ENCODE measurements at places on chromosomes 12 and 14. TPM values are rescaled to one million over a fixed set of nuclear protein-coding genes. Genes with fewer than 3 reads are reported as not detected.

DNA sequence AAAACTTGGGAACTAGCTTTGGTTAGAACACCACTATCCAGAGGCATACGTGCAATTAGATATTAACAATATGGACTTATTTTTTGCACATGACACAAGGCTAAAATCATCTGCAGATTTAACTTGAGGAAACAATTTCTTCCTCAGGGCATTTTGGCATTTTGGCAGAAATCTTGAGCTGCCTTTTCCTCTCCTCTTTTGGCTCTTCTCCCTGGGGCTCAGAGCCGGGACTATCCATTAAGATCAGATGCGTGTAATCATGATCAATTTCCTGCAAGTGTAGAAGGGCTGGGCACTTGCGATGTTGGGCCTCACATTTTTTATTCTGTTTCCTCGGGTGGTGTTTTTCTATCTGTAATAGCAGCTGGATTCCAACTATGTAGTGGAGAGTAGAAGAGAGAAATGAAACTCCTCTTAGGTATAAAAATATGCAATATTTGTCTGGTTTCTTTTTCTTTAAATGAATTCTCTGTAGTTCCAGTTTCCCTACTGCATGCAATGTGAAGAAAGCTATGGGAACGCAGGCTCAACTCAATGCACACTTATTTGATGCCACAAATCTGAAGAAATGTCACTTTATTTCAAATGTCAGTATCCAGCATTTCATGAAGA, 1010.8 kb downstream of the FLRT2 start:
- peak overlapping the region; percentile 36 for H3K4me3 ChIP-seq
- H3K36me3 ChIP-seq = no peaks in the 10 kb centered on the region
- peaks cover 48% of the 10 kb centered on the region for H3K4me1 ChIP-seq
- peak overlapping the region; percentile 82 for H3K27ac ChIP-seq

DNA sequence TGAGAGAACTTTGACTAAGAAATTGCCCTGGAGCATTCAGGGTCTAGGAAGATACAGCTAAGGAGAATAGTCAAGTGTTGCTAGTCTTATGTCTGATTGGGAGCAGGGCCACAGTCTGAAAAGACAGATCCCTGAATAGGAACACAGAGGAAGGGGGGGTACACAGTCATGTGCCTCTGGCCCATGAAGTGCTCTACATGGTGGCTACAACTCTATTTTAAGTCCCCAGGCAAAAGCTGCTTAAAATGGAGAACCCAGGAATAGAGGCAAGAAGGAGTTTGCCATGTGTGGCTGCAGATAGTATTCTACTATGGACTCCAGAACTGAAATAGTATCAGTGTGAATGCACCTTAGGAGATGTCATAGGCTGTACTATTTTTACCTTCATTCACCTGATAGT, 118.0 kb upstream of the NPAS3 start:
- H3K36me3 ChIP-seq = no peaks in the 10 kb centered on the region
- H3K27ac ChIP-seq = peak overlapping the region; percentile 51
- peaks cover 44% of the 10 kb centered on the region for H3K4me1 ChIP-seq
- H3K27me3 ChIP-seq = peaks cover 2% of the 10 kb centered on the region
- no peak for DNase-seq

DNA sequence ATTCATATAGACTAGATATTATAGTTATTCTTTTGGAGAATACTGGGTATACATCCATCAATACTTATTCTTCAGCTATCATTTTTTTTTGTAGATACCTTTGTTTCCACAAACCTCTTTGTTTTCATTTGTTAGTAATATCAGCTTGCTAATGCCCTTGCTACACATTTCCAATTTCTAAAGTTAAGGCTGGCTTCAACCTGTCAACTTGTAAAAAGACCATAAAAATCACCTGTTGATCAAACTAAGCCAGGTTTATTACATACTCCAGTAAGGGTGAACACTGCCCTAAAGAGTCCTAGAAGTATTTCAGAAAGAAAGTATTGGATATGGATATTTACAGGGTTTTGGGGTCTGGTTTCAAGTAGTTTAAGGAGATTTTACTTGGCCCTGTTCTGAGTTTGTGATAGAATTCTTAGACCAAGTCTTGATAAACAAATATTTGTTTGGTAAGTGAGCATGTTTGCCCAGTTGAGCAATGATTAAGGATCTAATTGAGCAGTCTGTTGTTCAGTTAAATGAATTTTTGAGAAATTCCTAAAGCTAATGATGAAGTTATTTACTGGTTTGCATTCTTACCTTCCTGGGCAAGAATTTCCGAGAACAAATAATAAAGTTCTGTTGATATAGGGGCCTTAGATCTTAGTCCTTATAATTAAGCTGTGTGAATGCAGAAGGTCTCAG, 52.8 kb upstream of the LRTM2 start:
- no peaks in the 10 kb centered on the region for H3K27me3 ChIP-seq
- H3K27ac ChIP-seq = no peak overlapping the region
- no peak overlapping the region for H3K4me3 ChIP-seq
- H3K4me1 ChIP-seq = peaks cover 34% of the 10 kb centered on the region

DNA sequence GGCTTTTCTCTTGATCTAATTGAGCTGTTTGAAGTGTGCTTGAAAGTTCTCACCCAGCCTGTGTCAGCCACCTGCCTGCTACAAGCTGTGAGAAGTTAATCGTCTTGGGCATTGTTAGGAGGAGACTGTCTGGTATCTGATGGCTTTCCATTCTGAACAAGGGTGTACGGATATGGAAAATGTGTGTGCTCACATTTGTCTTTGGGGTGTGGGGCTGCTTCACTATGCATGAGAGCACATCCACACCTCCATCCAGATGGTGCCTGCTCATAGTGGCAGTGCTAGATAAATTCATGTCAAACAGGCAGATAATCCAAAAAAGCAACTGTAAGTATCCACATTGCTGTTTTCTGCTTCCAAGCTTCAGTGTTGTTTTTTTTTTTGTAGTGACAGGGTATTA, 462.2 kb downstream of the DIO2 start:
- DNase-seq = no peak
- no peak overlapping the region for H3K4me3 ChIP-seq
- no peaks in the 10 kb centered on the region for H3K36me3 ChIP-seq
- H3K27me3 ChIP-seq = no peaks in the 10 kb centered on the region

- no peak overlapping the region for H3K4me3 ChIP-seq
- H3K27ac ChIP-seq = peak overlapping the region; percentile 78
- peaks cover 36% of the 10 kb centered on the region for H3K4me1 ChIP-seq
- H3K36me3 ChIP-seq = peaks cover 4% of the 10 kb centered on the region
- no peaks in the 10 kb centered on the region for H3K27me3 ChIP-seq
These were observed 338.9 kb downstream of the AEBP2 start for GRCh38 chr12:19778172-19778571.

Gene SCAF11
- total RNA-seq = 129 TPM
